ENCODE measurements at places on chromosomes 7 and 10.

DNA sequence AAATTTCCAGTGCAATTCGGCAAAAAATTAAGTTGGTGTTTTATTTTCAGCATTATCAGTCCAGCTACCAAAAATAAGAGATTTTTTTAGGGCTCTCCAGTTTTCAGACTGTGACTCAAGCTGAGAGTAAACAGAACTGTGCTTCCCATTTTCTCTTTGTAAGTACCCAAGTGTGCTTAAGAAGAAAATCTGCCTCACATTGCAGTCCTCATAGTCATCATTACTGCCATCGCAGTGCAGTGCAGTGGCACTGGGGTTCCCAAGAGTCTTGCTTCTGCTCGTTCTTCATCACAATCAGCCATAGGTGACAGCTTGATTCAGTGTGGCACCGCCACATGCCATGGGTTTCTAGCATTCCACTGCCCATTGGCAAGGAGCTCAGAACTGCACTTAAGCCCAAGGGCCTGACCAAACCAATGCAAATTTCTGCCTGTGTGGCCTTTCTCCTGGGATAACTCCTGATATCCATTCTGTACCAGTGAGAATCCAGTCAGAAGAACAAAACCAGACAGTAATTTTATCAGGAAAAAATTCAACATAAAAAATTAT is 25.6 kb upstream of the ERCC6 start:
- DNase-seq: no peak

DNA sequence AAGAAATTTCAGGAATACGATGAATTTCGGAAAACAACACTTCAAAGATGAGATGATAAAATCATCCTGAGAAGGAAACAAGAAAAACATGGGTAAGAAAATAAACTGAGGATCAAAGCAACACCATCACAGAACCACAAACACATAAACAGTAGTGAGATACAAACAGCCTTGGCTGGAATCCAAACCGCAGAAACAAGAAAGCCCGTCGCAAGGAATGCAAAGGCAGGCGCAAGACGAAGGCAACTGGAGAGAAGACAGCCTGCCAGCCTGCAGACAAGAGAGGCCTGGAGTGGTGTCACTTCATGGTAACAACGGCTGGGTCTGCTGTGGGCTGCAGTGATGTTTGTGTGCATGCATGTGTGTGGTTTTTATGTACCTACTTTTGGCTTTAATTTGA is 61.8 kb upstream of the DRGX start:
- no peak for DNase-seq

GRCh38 chr10:62426600-62426999 is 52.4 kb downstream of the ZNF365 start:
- DNase-seq: no peak

- DNase-seq: no peak
Observed at GRCh38 chr10:88028654-88029053, 165.2 kb downstream of the PTEN start.

DNA sequence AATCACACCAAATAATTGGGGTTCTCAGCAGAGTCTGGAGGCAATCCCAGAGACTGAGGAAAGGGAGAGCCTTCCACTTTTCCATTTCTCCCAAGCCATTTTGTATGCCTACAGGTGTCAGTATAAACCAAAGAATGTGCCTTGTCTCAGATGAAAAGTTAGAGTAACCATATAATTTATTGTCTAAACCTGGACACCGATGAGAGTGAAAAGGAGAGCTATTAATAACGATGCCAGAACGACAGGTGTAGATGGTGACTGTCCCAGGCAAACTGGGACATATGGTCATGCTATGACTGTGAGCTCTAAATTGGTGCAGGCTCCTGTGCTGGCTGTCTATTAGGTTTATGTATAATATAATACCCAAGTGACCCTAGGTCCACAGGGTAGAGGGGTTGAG is 219.6 kb downstream of the ARHGAP12 start:
- DNase-seq: peak; percentile 12

DNA sequence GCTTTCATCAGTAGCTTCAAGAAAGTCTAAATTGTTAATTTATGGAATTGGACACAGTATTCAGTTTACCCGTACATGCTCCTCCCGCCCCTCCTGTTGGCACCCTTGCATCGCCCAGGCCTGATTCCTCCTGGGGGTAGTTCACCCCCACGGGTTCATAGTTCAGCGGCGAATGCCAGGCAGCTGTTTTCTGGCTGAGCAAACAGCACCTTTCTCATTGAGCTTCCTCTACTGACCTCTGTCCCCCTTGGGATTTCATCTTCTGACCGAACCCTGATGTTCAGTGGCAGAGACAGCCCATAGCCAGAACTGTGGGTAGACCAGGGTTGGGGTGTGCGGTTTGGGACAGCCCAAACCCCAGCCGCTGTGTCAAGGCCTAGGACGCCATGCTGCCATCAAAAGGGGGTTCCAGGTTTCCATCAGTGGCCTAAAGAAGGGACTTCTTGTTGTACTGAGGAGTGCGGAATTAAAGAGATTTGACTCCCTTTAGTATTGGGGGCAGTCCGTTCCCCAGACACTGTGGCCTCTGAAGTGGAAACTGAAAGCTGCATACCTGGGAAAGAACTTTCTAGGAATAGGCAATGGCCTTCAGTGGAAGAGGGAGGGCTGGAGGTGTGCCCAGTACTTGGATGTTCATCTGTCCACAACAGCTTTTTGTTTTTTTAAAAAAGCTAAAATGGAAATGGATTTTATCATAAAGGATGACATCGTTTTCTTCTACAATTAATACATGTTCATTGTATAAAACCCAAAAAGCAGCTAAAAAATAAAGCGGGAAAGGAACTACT is 19.0 kb downstream of the MDH2 start:
- DNase-seq: no peak

GRCh38 chr10:1168763-1169162 is 112.6 kb downstream of the WDR37 start:
- DNase-seq: no peak

DNA sequence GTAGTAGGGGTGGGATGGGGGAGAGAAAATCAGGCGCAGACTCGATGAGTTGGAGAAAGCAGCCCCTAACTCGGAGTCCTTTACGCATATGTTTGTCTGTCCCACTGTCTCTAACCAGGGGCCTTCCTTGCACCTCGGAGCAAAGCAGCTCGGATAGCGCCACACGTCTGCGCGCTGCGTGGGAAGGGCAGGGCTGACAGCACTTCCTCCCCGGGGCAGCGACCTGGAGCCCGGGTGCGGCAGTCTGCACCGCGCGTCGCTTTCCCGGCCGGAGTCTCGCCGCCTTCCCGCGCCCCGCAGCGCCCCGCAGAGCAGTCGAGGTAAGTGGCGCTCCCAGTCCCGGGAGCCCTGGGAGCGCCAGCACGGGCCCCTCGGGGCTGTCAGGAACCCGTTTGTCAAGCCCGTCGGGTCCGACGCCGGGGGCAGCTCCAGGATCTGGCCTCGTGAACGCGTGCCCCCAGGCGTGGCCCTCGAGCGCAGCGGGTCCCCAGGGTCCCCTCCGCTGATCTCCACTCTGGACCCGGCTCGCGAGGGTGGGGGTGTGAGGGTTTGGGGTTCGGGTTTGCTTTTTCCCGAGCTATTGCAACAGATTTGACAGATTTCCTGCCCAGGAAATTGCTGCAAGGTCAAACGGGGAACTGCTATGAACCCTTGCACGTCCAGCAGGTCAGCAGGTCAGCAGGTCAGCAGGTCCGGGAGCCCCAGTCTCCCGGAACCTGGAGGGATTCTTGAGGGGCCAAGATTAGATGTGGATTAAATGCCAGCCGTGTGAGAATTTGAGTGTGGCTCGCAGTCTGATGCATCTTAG is 597 bp downstream of the APBB1IP start:
- DNase-seq: no peak

DNA sequence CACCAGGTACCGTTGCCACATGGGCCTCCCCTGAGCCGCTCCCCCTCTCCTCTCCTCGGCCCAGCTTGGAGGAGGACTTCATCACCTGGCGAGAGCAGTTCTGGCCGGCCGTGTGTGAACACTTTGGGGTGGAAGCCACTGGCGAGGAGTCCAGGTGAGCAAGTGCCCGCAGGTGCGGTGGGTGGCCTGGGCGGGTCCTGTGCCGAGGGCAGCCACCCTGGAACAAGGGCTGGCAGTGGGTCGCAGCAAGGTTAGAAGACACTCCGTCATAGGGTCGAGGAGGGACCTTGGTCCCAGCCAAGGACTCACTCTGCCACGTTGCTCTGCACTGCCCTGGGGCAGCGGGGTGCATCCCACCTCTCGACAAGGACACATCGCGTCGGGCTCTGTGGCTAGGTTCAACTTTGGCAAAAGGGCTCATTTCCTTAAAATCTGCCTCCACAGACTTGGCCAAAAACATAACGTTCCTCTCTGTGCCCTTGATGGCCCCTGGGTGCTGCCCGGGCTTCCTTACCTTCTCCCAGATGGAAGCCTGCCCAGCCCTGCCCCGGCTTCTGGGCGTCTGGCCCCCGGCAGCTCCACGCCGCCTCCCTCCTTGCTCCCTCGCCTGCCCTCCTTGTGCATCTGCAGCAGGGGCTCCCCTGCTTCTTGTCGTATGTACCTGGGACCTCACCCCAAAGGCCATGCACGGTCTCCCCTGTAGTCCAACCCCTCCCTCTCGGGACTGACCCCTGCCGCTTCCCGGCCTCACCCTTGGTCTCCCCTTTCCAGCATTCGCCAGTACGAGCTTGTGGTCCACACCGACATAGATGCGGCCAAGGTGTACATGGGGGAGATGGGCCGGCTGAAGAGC is 12.7 kb downstream of the TMEM120A start:
- DNase-seq: no peak

GRCh38 chr7:32206987-32207386 is 136.8 kb upstream of the PDE1C start:
- DNase-seq: peak; percentile 77

- DNase-seq: no peak
Observed at GRCh38 chr7:70778585-70778984, 353.4 kb upstream of the GALNT17 start.

GRCh38 chr10:131207584-131208532 is 103.7 kb downstream of the TCERG1L start:
- DNase-seq: no peak

- no peak for DNase-seq
Observed at GRCh38 chr10:27390681-27391080, 113.4 kb upstream of the RAB18 start.

GRCh38 chr10:107059068-107059804 is 105.3 kb downstream of the SORCS1 start:
- no peak for DNase-seq

- no peak for DNase-seq
Observed at GRCh38 chr7:22185559-22185958, 171.4 kb downstream of the RAPGEF5 start.

DNA sequence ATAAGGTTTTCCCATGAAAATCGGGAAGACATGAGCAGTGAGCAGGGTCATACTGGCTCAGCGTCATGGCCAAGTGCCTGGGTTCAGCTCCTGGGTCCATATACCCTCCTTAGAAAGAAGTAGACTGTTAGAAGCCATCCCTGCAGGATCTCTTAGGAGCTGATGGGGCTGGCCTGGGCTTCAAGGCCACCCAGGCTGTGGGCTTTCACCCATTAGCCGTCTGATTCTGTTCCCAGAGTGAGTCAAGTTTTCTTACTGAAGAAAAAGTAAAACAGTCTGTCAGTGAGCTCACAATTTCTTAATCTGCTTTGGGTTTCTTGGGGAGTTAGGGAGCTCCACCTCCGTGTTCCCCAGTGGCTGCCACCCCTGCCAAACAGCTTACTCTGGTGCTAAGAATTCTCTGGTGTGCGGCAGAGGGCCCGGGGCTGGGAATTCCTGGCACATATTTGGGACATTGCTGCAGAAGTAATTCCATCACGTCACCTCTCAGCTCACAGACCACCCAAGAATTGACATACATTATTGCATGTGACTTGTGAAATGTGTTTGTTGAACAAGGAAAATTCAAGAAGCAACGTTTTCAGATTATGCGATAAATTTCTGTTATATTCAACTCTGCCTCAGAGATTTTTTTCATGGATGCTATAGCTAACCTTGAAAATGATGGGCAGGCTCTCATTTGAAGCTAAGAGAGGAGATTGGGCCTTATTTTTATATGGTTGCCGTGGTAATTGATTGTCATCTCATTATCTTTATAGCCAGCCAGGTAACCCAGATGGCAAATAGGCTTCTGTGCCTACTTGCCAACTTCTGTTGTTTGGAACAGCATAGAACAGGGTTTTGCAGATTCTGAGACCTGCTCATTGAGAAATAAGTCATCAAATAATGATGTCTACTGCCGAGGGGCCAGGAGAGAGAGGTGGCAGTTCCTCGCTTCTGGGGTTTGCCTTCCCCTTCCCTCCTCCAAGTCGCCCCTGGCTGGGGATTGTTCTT is 166.4 kb downstream of the CHN2 start:
- no peak for DNase-seq

GRCh38 chr7:112452102-112452888 is 2.0 kb downstream of the IFRD1 start:
- no peak for DNase-seq

DNA sequence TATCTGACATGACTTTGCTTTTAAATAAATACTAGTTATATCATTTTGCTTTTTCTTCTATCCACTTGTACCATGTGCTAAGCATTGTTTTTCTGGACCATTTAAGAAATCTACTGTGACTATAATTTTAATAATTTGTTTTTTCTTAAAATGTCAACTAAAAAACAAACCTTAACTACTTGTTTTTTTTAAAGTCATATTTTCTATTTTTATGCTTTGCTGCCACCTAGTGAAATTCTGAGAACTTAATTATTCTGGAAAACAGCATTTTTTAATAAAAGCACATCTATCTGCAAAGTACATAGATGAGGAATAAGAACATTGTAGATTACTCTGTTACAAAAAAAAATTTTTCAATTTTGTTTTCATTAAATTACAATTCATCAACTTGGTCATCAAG is 47.4 kb downstream of the ORC5 start:
- no peak for DNase-seq

GRCh38 chr7:55520426-55521140 is 51.7 kb downstream of the VOPP1 start:
- DNase-seq: no peak

DNA sequence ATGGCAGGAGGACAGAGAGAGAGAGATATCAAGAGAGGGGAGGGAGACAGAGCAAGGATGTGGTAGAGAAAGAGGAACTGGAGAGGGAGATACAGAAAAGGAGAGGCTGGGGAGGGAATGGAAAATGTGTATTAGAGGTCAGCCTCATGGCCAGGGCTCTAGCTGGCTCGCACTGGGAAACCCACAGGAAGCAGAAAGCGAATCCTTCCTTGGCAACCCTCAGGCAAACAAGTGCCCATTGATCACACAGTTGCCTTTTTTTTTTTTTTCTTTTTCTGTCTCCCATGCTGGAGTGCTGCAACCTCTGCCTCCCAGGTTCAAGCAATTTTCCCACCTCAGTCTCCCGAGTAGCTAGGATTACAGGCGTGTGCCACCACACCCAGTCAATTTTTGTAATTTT is 391.2 kb downstream of the TYW1 start:
- DNase-seq: peak; percentile 50

GRCh38 chr10:34286136-34286739 is 528.9 kb downstream of the PARD3 start:
- no peak for DNase-seq

Data from COLO829 (cell line).